ENCODE measurements at places on chromosomes 4 and X.

DNA sequence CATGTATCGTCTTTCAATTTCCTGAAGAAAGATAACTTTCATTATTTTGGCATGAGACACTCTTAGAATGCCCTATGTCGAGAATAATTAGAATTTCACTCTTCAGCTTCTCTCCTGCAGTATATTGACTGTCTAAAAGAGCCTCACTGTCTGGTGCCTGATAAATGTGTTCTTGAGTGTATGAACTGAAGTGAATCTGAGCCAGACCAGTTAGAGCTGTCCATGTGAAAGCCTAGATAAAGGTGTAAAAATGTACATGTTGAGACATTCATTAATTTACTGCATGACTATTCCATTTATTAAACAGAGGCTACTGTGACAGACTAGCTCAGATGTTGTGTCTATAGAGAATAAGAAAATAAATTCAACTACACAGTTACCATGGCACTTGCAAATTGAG lies 283.2 kb downstream of the PCDH18 start:
- no peak for DNase-seq

DNA sequence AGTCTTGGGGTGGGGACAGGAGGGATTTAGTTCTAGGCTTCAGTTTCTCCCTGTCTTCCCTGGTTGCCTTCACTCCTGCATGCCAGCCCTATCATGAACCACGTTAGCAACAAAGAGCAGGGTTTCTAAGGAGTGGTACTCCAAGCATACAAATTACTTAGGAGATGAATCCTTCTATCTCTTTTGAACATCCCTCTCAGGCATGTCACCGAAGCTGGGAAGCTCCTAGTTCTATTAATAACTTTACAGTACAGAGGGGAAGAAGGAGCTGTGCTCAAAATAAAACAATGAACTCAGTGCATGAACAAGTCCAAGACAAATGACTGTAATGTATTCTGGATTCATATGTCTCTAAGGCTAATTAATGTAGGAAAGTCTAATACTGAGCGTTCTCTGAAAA lies 450.6 kb upstream of the RASGEF1B start:
- no peak for DNase-seq

- DNase-seq, result no peak
Measured at GRCh38 chr4:10965196-10965595, 280.6 kb upstream of the CLNK start.

GRCh38 chr4:162131256-162131655 lies 32.5 kb downstream of the FSTL5 start:
- no peak for DNase-seq

GRCh38 chr4:158411269-158411668 lies 110.4 kb upstream of the RXFP1 start:
- DNase-seq, result no peak

DNA sequence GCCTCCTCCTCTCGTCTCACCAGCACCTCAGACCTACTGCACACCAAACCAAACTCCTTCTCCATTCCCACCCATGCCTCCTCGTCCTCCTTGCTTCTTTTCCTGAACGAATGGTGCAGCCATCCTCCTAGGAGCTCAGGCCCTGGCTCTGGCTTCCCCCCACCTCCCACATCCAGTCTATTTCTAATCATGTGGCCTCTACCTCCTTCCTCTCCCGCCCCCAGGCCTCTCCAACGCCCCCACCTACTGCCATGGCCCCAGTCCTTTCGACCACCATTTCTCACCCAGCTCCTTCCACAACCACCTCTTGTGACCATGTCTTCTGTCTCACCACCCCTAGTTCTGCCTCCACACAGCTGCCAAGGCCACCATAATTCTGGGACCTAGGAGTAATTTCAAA lies 127.1 kb downstream of the PJA1 start:
- no peak for DNase-seq

- no peak for DNase-seq
Measured at GRCh38 chr4:95985051-95985450, 145.2 kb downstream of the PDHA2 start.

DNA sequence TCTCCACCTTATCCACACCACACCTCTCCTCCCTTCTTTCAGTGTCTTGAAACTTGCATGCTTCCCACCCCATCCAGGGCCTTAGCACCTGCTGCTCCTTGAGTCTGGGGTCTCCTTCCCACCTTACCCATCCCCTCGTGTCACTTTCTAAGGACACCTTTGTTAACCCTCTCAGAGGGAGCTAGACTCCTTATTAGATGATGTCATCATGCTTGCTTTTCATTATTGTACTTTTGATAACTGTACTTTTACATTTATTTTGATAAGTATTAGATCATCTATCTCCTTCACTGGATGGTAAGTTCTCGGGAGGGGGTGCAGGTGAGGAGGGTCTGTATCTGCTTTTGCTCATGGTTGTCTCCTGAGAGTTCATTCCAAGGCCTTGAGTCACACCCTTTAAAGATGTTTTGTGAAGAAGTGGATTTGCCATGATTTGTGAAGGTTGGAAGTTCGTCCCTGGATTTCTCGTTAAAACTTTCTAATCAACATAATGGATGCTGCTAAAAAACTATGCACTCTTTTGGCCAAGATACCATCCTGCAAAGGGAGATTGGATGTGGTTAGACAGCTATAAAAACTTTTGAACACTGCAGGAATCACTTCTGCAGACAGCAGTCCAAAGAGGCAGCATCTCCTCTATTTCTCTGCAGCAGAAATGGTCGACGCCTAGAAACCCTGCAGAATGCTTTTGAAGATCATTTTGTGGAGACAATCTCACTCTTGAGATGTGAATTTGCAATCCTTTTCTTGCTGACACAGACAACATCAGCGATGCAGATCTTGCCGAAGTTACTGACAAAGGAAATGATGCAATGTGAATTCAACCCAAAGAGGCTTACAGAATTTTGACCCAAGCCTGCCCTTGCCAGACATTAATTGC lies 69.6 kb downstream of the ENPP6 start:
- no peak for DNase-seq

- no peak for DNase-seq
Measured at GRCh38 chr4:24537025-24537424, 47.3 kb downstream of the DHX15 start.

DNA sequence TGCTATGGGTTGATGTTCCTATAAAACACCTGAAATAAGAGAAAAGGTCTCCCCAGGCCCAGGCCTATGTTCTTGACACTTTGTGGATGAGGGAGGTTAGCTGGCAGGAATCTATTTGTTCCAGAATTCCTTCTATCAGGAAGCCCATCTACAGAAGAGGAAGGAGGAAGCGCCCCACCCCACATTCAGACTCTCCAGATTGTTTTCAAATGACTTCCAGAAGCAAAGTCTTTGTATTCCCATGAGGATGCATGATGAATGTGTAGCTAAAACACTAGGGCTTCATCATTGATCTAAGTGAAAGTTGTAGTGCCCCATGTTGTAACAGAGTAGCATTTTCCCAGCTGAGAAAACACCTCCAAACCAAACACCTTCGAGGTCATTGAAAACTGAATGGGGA lies 16.4 kb downstream of the OTC start:
- DNase-seq, result no peak

DNA sequence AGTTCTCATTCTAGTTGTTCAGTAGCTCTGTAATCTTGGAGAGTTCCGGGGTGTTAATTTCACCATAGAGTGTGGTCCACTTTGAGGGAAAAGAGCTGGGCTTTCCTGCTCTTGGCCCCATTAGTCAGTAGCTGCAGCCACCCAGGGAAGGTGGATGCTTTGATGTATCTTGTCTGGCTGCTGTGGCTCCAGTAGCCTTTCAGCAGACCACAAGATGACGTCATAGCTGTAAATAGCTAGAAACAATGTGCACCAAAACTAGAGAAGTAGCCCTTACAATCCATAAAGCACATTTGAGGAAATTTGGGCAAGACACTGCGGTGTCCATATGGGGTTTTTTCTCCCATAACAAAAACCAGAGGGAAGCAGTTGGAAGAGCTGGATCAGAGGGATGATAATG lies 32.9 kb upstream of the PRPS2 start:
- no peak for DNase-seq

- no peak for DNase-seq
Measured at GRCh38 chr4:47694322-47694721, 143.5 kb downstream of the CORIN start.

- no peak for DNase-seq
Measured at GRCh38 chr4:67328393-67328792, 216.9 kb downstream of the CENPC start.

GRCh38 chrX:136219893-136220292 lies 31.3 kb downstream of the MAP7D3 start:
- DNase-seq, result no peak

- no peak for DNase-seq
Measured at GRCh38 chr4:139919521-139919920, 234.5 kb downstream of the MAML3 start.

- no peak for DNase-seq
Measured at GRCh38 chr4:15034071-15034764, 31.9 kb downstream of the CPEB2 start.

DNA sequence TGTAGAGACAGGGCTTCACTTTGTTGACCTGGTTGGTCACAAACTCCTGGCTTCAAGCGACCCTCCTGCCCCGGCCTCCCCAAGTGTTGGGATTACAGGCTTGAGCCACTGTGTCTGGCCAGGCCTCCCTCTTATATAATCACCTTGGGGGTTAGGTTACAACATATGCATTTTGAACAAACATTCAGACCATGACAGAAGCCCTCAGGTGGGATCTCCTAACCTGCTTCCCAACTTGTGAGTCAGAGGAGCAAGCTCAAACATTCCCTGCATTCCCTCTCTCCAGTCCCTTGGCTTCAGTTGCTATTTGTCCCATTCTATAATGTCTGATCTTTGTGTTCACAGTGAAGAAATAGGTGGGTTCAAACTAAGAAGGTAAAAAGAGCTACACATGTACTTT lies 76.5 kb upstream of the NRK start:
- DNase-seq, result no peak

DNA sequence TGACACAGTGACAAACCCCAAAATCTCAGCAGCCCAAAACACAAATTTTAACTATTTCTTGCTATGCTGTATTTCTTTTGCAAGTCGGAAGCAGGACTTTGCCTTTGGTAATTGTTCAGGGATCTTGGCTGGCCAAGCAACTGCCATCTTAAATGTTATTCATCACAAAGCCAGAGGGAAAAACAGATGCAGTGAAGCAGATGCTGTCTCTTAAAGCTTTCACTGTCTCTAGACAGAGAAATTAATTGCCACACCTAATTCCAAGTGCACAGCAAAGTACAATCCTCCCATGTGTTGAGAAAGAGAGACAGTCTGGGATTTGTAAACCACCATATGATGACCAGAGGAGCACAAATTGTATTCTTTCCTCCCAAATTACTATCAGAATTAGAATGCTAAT lies 30.0 kb upstream of the GALNT7 start:
- no peak for DNase-seq

DNA sequence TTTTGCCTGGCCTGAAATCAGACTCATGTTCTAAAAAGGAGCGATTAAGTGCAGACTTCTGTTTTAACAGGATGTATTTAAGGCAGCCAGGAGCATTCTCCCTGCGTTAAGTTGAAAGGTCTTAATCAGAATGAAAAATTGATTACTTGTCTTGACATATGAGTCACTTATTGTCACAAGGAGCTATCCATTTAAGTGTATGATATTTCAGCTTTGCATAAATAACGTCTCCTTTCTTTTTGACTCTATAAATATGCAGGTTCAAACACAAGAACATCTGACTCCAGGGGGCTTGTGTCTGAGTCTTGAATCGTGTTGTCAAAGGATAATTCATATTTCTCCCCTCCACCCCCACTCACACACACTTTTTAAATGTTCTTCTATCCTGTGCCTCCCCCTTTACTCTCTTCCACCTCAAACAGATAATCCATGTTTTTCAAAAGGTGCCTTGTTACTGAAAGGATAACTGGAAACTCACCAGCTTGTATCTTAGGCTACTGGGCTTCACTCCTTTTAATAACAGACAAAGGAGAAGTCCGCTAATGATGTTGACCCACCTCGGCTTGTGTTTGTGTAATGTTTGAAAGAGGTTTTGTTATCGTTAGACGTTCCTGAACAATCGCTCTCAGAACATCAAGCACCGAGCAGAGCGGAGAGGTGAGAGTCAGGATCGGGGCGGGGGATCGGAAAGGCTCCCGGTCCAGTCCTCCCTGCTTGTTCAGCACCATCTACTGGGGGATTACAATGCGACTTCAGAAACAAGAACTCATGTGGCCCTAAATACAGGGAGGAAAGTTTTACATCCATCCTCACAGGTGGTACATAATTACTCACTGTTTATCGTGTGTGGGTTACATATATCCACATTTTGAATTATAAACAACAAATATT lies 107.5 kb upstream of the RPL34 start:
- DNase-seq, result no peak

DNA sequence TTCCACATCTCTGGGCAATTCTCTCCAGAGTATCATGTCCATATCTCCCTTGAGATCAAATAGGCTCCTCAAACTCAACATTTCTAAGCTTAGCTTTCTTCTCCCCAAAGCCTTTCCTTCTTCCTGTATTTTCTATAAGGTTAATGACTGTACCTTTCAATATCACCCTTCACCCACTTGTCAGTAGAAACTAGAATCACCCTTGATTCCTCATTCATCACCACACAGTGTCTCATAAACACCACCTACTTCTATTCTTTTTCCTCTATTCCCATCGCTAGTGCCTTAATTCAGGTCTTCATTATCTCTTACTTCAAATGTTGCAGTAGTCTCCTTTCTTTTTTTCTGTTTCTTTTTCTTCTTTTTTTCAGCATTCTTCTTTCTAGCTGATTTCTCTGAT lies 28.3 kb upstream of the SMS start:
- no peak for DNase-seq

- DNase-seq, result no peak
Measured at GRCh38 chr4:23631255-23631950, 258.4 kb downstream of the PPARGC1A start.

DNA sequence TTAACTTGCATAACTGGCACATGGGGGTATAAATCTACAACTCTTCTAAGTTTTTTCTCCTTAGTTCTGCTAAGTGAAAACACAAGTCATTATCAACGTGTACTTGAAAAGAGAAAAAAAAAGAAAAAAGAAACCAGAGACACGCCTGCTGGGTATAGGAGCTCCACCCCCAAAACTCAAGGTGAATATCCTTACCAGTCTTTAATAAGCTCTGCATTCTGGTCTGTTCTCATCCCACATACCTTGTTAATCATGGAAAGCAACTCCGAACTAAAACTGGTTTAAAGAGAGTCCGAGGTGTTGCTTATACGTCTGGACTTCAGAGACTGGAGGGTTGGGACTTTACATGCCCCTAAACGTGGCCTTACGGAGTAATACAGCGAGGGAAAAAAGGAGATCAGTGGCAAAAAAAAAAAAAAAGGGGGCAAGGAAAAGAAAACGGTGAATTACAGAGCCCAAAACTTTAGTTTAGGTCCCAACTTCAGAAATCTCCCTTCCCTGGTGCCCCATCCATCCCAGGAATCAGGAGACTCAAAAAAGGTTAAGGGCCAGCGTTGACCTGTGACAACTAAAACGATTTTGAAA lies 1.0 kb downstream of the PGRMC2 start:
- DNase-seq, result no peak

DNA sequence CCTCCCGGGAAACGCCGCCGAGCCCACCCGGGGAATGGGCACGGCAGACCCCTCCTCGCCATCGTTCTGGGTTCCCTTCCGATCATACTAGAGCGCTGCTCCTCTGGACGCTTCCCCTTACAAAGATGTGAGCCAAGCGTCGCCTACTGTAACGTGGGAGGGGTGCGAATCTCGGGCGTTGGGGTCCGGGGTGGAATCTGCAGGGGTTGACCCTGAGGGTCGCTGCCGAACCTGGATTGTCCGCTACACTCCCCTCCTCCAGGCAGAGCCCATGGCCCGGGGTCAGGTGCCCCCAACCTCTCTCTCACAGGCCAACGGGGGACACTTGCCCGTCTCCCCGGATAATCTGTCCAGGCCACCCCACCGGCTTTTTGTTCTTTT lies 13.8 kb downstream of the BCOR start:
- no peak for DNase-seq
